Stimulated activated CD8-positive, alpha-beta memory T cell treated with anti-CD3 and anti-CD28 coated beads, Interleukin-7, amount 100 ng/mL, for 1 hour (primary cell): ENCODE measurements at places on chromosomes 4 and X.

- no peak for DNase-seq
Observed at GRCh38 chr4:173074501-173074946, 94.1 kb upstream of the GALNT7 start.

GRCh38 chr4:173332963-173333657, 1.0 kb downstream of the HMGB2 start:
- no peak for DNase-seq

DNA sequence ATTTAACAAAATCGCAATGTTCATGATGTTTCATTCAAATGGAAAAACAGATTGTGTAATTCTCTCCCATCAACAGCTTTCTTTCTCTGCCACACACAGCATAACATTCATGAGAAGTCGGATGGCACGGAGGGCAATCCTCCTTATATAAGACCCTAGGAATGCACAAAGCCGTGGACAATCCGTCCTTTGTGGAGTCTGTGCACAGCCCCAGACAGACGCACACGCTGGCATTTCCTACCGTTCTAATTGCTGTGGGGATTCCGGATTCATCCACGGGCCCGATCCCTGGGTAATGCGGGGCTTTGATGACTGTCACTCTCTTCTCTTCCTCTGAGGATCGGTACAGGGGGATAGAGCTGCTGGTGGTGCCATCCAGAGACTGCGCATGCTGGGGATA, 121.9 kb upstream of the PDLIM3 start:
- DNase-seq = no peak

- no peak for DNase-seq
Observed at GRCh38 chrX:39613482-39613995, 484.2 kb downstream of the BCOR start.

GRCh38 chrX:19823031-19823430, 64.4 kb downstream of the SH3KBP1 start:
- no peak for DNase-seq

GRCh38 chr4:151824656-151825055, 63.8 kb upstream of the GATB start:
- no peak for DNase-seq

DNA sequence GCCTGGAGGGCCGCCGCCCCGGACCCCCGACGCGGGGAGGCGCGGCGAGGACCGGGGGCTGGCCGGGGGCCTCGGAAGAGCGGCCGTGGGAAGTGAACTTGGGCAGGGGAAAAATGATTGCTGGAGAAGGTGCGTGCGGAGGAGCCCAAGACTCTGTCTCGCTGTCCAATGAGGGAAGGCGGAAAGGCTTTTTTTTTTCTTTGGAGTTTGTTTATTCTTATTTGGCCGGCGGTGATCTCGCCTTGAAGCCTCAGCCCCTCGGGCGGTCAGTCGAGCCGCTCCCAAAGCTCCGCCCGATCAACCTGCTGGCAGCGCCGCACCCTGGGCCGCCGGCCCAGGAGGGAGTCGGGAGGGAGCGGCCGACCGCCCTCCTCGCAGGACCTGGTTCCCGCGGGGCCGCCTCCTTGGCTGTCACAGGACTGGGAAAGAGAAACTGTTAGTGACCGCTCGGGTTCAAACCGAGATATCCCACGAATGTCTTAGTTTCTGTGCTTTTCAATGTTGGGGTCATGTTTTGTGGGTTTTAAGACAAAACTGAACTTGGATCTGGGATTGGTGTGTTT, 2.5 kb downstream of the CPEB2 start:
- no peak for DNase-seq

- DNase-seq = no peak
Observed at GRCh38 chr4:90857081-90857820, 730.1 kb downstream of the CCSER1 start.

DNA sequence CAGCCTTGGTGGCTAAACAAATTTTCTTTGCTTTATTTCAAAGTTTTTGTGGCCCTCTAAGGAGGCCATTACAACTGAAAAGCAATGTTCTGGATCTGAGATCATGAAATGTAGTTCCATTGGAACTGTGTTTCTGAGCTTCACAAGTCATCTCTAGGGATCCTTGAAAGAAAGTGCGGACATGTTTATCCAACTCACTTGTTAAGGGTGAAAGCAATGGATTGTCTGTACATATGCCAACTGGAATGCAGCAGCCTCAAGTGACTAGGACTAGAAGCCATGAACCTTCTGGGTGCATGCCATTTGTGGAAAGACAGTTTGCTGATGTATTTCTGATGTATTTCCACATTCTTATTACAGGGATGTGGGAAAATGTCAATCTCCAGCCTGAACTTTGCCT, 36.7 kb upstream of the KLHL13 start:
- no peak for DNase-seq

- no peak for DNase-seq
Observed at GRCh38 chrX:140495739-140496138, 9.1 kb downstream of the SOX3 start.

GRCh38 chr4:185219551-185220344, 10.3 kb downstream of the SNX25 start:
- DNase-seq = no peak

GRCh38 chrX:20352504-20352903, 85.8 kb upstream of the RPS6KA3 start:
- DNase-seq = no peak

DNA sequence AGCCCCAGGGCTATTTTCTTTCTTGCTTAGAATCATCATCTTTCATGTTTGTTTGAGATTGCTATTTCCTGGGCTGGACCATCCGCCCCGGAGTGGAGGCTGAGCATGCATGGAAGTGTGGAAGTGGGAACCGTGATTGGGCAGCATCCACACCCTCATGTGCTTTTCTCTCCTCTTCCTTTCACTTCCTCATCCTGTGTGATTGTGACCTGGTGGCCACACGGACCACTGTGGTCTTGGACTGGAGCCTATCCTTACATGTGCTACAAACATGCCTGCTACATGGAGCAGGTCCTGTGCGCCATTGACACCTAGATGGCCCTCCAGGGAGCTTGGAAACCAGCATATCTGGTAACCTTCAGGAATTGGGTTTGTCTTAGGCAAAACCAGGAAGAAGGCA, 175.9 kb upstream of the LCORL start:
- no peak for DNase-seq

- DNase-seq = no peak
Observed at GRCh38 chrX:69278031-69278687, 112.9 kb upstream of the PJA1 start.

DNA sequence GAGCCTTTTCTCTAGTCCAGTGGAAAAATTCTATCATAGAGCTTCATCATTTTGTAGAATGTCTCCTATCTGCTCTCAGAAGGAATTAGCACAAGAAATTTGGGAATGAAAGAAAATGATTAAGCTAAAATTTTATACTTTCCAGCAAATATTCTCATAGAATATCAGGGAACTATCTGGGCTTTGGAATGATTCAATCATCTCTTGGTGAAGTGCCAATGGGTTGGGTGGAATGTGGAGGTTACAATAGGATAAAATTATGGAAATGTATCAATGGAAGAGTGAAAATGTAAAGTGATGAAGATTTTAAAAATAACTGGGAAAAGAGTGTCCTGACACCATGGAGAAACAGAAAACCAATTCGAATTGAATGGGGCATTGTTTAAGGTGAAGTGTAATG, 119.0 kb upstream of the MID1 start:
- DNase-seq = no peak

DNA sequence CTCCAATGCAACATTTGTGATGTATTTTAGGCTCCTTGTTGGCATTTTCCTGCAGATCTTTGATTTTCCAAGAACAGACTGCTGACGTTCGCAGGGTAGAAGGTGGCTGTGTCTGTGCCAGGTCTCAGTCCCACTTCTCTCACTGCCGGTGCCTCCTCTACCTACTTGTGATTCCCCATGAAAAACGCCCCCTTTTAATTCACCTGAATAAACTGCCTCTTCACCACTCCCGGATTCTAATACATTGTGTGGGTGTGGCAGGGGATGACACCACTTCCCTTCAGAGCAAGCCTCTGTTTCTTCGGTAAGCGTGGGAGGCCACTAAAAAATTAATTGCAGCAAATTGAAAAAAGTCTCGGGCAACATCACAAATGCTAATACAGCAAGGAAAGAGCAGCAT, 96.1 kb upstream of the FAM9B start:
- DNase-seq = no peak

DNA sequence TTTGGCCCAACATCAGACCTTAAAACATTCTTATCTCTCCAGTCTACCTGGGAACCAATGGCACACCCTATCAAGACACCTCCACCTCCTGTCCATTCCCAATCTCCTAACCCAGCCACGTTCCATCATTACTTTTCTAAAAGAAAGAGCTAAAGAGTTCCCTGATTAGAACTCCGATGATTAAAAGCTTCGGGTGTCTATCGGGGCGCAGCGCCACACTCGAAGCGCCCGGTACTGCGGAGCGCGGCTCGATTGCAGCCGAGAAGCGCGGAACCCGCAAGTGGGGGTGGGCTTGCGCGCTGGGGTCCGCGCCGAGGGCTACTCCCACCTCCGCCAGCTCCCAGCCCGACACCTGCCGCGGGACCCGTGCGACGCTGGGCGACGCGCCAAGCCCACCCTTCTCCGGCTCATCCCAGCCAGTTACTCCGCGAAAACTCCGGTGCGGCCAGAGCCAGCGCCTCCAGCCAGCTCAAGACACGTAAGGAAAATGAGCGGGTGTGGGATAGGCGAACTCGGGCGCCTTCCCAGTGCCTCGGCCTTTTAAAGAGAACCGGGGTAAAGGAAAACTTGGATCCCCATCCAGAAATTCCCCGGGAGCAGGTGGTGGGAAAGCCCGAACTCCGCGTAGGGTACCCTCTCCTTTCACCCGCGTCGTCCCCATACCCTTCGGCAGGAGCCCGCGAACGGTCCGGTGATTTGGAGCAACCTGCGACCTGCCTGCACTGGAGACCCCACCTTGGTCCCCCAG, 593 bp downstream of the NPY1R start:
- DNase-seq = no peak

DNA sequence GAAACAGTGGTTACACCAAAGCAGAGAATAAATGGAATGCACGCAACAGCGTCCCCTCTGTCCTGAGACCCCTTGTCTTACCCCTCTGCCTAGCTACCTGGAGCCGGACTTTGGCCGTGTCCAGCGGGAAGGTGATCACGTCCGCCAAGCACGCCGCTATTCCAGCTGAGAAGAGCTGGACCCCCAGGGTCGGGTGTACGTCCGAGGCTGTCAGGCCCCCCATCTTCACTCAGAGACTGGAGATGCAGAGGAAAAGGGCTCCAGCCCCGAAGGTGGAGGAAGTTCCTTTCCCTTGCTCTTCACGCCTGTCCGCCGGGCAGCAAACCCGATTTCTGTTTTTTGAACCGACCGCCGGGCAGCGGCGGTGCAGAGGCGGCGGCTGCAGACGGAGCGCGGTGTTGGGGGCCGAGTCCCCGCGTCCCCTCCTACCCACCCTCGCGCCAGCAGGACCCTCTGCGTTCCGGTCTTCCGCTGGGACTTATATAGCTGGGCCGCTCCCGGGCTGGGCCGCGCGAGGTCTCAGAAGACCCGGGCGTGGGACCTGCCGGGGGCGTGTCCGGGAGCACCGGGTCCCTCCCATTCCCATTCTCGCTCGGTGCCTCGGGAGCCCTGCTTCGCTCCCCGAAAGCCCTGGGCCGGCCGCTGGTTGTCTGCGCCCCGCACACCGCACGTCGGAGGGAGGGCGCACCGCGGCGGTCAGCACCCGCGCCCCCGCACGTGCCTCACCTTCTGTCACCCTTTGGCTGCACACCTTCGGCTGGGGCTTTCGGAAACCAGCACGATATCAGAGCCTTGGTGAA, at the start of gene UCP1:
UCP1 (minus strand) TSS at position 455 of the 800 bp plus-strand sequence; CDS start at position 223, 232 bp downstream.
- DNase-seq = no peak

DNA sequence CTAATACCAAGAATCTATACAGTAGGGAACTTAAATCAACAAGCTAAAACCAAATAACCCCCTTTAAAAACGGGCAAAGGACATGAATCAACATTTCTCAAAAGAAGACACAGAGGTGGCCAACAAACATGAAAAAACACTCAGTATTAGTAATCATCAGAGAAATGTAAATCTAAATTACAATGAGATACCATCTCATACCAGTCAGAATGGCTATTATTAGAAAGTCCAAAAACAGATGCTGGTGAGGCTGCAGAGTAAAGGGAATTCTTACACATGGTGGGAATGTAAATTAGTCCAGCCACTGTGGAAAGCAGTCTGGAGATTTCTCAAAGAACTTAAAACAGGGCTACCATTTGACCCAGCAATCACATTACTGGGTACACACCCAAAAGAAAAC, 167.8 kb downstream of the PACRGL start:
- DNase-seq = no peak

DNA sequence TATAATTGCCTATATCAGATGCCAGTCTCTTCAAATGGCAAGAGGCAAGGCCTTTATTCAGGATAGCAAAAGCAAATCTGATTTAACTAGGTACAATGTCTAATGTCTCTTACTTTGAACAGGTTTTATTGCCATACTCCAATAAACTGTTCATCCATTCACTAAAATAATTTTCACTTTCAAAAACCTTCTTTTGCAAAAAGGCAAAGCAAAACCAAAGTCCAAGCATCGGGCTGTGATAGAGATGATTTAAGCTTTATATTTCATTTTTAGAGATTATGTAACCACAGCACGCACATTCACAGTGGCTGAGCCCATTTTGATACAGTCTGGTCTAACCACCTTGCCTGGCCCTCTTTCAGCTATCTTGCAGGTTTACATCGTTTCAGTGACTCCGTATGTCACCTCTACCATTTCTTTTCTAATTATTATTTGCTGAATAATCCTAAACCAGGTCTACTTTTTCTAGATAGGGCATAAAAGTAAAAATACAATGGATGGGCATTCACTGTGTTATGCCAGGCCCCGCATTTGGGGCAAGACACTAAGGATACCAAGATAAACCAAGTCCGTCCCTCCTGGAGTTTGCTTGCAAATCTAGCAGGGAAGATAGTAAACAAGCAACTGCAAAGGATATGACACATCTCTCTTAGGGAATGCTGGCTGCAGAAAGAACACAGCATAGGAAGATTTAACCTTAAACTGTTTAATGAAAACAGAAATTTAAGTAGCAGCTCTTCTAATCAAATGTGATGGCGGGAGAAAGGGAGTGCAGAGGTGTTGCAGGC, 1.8 kb downstream of the CASP3 start:
- DNase-seq = no peak

GRCh38 chrX:141175786-141176185, 1.1 kb downstream of the LDOC1 start:
- DNase-seq = no peak

DNA sequence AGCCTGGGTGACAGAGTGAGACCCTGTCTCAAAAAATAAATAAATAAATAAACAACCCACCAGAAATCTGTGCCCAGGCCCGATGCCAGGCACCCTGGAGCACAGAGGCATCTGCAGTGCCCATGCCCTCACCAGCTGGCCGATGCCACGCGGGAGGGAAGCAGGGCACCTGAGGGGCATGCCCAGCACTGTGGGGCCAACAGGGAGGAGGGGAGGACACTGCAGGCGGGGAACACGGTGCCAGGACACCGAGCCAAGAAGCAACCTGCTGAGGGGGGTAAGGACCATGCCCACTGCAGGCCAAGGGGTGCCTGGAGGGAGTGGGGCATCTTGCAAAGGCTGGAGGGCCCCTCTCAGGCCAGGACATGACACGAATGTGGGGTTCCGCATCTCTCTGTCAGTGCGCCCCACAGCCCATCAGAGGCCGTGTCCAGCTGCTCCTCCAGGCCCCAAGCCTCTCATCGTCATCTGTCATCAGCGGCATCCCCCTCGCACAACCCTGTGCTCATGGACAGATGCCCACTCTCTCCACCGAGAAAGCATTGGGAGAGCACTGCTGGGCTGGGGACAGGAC, 13.3 kb upstream of the DUSP9 start:
- no peak for DNase-seq
